ENCODE measurements at places on chromosomes 12 and 14.

DNA sequence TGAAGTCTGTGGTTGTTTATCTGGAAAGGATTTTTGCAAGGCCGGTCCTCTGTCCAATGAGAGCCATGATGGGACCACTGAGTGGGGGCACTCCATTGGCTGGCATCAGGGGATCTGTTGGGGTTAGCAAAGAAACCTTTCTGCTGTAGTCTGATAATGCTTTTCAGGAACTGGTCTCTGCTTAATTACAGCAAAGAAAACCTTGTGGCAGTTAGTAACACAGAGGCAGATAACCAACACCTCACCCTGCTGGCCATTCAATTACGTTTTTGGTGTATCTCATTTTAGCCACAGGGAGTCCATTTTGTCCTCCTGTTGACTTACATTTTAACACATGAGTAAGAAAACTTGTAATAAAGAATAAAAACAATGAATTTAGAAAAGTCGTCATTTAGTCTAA lies 629.3 kb upstream of the MDGA2 start:
- DNase-seq = no peak

DNA sequence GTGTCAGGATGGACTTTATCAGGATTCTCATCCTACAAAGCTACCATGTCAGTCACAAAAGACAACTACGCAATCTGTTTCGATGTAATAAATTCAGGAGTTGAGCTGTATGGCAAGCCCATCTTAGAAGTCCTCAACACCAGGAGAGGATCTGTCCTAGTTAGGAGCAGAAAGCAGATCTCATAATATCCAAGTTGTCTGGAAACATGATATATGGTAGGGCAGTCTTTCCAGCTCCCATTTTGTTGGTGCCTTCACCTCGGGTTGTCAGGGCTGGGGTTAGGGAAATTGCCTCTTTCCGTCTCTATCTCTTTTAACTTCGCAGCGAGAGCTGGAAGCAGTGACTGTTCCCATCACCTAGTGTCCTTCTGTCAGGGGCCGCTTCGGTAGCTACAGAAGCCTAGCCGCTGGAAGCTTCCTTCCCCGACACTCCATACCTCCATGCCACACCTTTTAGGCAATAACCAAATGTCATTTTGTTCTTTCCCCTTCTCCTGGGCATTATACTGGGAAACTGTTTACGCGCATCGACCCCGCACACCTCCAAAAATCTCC lies 1.4 kb downstream of the NIN start:
- no peak for DNase-seq

- DNase-seq = no peak
Measured at GRCh38 chr12:65741656-65742017, 82.6 kb upstream of the HMGA2 start.

GRCh38 chr12:130219929-130220705 lies 57.9 kb downstream of the FZD10 start:
- DNase-seq = no peak

GRCh38 chr12:104725610-104726009 lies 232.5 kb downstream of the SLC41A2 start:
- no peak for DNase-seq

DNA sequence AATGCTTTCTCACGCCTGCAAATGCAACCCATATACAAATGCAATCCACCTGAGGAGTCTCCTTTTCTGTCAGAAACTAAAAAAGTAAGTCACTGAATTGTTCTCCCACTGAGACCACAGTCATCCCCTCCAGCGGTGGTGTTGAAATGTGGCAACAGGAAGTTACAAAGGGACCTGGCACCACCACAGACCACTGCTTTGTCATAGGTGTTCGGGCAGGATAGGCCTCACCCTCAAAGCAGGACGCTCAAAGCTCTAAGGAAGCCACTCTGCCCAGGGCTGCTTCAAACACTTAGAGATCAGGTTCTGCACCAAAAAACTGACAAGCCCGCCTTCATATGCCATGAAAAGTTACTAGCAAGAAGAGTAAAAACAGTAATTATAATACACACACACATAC lies 11.3 kb downstream of the PHLDA1 start:
- no peak for DNase-seq

- no peak for DNase-seq
Measured at GRCh38 chr14:95488376-95489213, 27.9 kb downstream of the SYNE3 start.

DNA sequence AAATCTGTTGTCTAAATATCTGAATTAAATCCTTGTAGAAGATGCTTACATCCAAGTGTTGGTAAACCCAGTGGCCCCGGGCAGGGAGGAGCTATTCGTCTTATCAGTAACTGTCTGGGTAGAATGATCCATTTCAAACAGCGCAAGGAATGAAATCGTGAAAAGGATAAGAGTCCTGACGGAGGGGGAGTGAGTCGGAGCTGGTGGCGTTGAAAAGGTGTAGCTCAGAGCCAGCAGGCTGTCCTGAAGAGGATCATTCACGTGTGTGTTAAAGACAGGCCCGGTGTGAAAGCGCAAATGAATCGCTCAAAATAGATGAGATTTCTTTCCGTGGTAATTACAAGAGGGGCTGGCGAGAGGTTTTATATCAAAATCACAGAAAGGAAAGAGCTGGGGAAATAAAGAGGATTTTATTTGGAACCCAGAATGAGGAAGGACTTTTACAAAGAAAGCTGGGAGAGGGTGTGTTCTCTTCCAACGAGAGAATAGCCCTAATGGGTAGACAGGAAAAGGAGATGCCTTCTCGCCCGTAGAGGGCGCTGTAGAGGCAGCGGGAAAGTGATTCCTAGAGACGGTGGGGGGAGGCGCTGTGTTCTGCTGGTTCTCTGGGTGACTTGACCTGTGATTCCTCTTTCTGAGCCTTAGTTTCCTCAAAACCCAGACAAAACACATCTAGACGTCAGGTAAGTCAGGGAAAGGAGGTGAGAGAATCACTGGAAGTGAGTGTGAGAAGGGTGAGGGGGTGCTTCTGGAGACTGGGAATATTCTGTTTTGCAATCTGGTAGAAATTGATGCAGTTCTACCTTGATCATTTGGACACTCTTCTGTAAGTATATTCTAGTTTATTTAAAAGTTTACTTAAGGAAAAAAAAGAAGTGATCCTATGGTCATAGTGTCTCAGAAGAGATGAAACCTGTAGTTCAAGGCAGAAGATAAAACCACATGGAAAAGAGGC lies 39.3 kb downstream of the SRRM4 start:
- DNase-seq = no peak

DNA sequence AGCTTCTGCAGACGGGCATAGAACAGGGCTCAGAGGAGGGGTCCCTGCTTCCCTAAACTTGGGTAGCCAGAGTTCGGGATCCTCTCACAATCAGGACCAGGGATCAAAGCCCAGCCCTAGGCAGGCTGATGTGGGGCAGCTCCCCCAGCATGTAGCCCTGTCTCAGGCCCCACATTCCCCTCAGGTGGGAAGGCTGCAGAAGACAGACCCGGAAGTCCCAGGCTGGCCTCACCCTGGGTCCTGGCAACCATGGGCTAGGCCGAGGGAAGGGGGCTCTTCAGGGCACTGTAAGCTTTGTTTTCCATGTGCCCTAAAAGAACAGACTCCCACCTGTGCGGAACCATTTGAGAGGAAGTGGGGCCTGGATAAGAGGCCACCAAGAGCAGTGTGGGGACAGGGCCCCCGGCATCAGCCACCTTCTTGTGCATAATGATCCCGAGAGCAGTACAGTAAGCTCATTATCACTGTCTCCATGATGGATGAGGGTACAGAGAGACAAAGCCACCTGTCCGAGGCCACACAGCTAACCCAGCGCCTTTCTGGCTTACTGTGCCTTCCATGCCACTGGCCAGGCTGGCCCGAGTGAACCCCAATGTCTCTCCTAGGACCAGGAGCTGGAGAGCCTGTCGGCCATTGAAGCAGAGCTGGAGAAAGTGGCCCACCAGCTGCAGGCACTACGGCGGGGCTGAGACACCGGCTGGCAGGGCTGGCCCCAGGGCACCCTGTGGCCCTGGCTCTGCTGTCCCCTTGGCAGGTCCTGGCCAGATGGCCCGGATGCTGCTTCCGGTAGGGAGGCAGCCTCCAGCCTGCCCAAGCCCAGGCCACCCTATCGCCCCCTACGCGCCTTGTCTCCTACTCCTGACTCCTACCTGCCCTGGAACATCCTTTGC lies 11.5 kb downstream of the CHGA start:
- no peak for DNase-seq

DNA sequence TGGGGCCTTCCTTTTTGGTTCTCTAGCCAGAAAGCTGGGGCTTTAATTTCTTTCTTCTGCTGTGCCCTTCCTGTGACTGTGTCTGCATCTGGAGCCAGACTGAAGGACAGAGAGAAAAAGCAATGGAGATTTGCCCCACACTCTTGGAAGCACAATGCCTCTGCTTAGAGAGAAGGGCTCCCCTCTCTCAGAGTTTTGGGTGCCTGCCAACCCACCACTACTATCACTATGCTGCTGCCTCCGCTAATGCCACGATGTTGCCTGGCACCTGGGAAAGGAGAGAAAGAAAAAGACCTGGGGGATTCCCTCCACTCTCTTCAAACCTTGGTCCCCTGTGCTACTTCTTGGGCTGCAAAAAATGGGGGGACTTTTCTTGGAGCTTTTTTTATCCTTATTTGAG lies 52.6 kb downstream of the TMEM260 start:
- DNase-seq = no peak

- no peak for DNase-seq
Measured at GRCh38 chr14:22202313-22202712, 386.7 kb downstream of the DAD1 start.

- DNase-seq = no peak
Measured at GRCh38 chr14:38309522-38310277, 53.8 kb upstream of the CLEC14A start.

GRCh38 chr12:105445249-105445648 lies 114.8 kb downstream of the C12orf75 start:
- DNase-seq = no peak

DNA sequence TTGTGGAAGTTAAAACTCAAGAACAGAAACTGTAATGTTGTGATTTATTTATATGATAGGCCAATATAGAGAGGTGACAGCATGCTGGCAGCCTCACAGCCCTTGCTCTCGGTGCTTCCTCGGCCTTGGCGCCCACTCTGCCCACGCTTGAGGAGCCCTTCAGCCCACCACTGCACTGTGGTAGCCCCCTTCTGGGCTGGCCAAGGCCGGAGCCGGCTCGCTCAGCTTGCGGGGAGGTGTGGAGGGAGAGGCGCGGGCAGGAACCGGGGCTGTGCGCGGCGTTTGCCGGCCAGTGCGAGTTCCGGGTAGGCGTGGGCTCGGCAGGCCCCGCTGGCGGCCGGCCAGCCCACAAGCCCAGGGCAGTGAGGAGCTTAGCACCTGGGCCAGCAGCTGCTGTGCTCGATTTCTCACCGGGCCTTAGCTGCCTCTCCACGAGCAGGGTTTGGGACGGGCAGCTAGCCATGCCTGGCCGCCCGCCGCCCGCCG lies 65.8 kb upstream of the SLC8A3 start:
- no peak for DNase-seq

- no peak for DNase-seq
Measured at GRCh38 chr14:85439696-85440328, 90.1 kb upstream of the FLRT2 start.

DNA sequence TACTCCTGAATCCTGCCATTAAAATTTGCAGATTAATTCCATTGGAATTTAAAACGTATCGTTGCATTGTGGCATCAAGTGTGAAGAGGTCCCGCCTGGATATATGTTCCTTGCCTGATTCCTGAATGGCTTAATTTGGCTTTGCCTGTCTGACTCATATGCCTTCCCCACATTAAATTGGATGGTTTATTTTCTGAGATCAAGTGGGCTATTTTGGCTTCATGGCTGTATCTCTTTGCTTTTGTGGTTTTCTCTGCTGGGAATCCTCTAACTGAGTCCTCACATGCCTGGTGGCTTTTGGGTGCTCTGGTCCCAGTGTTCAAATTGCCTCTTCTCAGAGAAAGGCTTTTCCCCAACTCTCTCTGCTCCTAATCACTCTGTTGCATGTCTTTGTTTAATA lies 127.9 kb upstream of the DYRK2 start:
- no peak for DNase-seq

GRCh38 chr14:54682578-54682977 lies 115.7 kb downstream of the SAMD4A start:
- no peak for DNase-seq

DNA sequence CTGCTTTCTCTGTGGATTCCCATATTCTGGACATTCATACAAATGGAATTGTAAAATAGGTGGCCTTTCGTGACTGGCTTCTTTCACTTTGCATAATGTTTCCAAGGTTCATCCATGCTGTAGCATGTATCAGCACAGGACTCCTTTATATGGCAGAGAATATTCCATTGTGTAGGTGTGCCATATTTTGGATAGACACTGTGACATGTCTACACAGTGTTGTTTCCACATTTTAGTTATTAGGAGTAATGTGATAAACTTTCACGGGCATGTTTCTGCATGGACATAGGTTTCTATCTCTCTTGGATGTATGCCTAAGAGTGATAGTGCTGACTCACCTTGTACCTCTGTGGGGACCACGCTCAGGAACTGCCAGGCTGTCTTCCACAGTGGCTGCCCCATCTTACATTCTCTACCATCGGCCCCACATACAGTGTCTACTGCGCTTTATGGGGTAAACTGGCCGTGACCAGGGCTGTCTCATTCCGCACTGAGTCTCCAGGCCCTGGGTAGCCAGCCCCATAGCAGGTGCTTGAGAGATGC lies 7.1 kb upstream of the KRT84 start:
- no peak for DNase-seq

GRCh38 chr14:81834308-81834707 lies 300.7 kb upstream of the SEL1L start:
- DNase-seq = no peak

DNA sequence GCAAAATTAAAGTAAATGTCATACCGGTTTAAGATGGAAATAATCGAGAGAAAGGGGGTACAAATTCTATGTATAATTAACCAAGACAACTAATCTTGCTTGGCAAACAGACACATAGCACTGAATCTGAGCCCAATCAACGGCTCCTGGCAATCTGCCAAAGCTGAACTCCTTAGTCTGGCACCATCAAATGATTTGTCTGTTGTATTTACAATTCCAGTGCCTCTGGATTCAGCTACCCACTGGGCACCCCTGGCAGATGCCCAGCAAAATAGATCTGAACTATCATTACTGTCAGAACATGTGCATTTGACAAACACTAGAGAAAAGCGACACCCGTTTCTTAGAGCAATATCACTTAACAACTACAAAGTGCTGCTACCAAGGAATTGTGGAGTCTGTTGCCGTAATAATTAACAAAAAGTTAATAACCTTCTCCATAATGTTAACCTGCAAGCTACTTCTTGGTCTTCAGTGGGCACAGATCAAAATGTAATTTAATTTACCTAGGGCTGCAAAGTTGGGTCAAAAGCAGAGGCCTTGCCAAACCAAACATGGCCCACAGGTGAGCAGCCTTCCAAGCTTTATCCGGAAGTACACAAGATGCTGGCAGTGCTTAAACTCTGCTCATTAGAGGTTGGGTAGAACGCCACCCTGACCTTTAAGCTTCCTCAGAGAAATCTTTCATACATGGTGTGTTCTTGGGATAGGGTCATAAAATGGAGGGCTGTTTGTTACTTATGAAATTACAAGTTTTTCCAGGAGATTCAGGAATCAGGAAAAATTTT lies 7.6 kb downstream of the EGLN3 start:
- no peak for DNase-seq
